ENCODE measurements at places on chromosomes 7 and 10.

- DNase-seq: no peak
These were observed 664.8 kb downstream of the SDK1 start for GRCh38 chr7:3965794-3966395.

GRCh38 chr7:116218051-116218645 is 7.8 kb downstream of the TES start:
- DNase-seq: no peak

GRCh38 chr7:142176901-142177300 is 65.4 kb downstream of the MGAM2 start:
- DNase-seq: no peak

GRCh38 chr7:27314111-27314510 is 71.5 kb downstream of the EVX1 start:
- no peak for DNase-seq

- peak; percentile 11 for DNase-seq
These were observed 328.2 kb downstream of the TNS3 start for GRCh38 chr7:47253650-47254080.

- DNase-seq: no peak
These were observed 63.8 kb downstream of the CALML3 start for GRCh38 chr10:5588603-5589002.

DNA sequence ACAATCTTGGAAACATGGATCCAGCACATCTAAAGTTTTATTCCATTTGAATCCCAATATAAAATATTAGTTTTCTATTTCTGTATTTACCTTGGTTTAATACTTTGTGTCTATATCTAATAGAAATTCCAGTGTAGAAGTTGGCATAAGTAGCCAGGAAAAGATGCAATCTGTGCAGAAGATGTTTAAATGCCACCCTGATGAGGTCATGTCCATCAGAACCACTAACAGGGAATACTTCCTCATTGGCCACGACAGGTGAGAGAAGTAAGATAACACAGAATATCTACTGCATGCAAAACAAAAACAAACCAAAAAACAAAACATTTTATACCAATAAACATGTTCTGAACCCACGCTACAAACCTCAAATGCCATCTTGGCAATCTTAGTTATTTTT is 15.7 kb downstream of the PLEKHS1 start:
- DNase-seq: no peak

GRCh38 chr7:122132341-122132740 is 11.7 kb downstream of the AASS start:
- no peak for DNase-seq

GRCh38 chr10:60387531-60387930 is 2.1 kb downstream of the ANK3 start:
- no peak for DNase-seq

DNA sequence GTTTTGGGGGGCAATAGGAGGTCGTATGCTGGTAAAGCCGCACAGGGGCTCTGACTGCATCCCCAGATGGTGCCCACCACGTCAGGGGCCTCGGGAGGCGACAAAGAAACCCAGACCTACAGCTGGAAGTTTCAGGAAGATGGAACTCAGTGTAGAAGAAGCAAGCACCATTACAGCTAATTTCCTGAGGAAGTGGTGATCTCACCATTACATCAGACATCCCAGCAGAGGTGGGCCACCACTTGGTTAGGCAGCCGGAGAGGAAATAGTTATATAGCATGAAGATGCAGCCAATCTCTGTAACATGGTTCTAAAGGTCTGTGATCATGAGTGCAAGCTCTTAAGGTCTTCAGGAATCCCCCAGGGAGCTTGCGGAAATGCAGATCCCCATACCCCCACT is 127.3 kb upstream of the PCBD1 start:
- no peak for DNase-seq

DNA sequence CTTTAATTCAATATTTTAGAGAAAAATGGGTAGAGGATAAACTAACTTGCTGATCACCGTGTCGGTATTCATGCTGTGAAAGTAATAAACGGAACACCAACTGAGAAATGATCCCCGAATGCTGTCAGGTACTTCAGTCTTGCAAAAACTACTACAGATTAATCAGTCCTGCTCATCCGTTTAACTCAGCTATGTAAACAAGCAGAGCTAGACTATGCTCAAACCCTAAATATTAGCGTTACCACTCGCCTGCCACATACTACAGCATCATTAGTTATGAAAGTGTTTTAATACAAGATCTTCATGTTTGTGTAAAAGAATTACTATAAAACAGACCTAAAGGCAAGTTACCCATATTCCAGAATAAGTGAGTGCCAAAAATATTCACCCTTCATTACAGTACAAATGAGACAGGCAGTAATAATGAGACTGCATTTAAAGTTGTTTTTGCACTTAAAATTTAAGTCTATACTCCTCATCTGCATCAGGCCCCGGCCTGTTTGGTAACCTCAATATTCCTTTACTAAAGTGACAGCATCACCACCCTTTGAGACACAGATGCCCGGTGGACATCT is 952 bp downstream of the DNMBP start:
- no peak for DNase-seq

DNA sequence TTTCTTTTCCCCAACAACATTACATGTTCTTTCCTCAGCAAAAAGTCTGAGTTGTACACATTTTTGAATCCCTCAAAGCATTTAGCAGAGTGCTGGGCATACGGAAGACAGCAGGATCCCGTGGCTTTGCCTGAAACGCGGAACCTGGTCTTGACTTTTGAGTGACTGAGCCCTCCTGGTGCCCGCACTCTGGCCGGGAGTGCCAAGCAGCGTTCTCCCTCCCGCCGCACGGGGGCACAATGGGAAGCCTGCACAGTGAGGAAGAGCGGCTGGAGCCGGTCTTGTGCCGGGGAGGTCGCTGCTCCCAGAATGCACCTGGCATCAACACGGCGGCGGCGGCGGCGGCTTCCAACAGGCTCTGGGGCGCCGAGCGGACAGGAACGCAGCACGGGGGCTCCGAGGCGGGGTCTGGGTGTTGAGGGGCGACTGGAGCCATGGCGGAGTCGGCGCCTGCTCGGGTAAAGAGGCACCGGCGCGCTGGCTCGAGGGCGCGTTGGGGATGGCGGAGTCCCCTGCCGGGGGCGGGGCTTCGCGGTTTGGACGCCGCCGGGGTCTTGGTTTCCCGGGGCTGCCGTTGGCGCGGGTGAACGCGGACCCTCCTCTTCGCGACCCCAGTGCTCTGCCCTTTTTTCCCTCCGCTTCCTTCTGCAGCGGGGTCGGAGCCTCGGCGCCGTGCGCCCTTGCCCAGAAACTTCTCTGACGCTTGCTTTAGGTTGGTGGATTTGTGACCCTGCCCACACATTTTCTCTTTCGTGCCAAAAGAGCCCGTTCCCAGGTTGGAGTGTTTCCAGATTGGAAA is at the start of gene ZNF212:
ZNF212 (plus strand) TSS at position 307 of the 799 bp plus-strand sequence; CDS start at position 435, 128 bp downstream.
- DNase-seq: peak; percentile 91

- no peak for DNase-seq
These were observed 9.8 kb downstream of the COBL start for GRCh38 chr7:51306761-51307160.

GRCh38 chr7:10780400-10780747 is 193.3 kb upstream of the PHF14 start:
- DNase-seq: no peak

GRCh38 chr7:131302876-131303707 is 24.6 kb upstream of the MKLN1 start:
- DNase-seq: no peak

- DNase-seq: no peak
These were observed 479.8 kb downstream of the ADRA2A start for GRCh38 chr10:111556666-111557065.

- DNase-seq: no peak
These were observed 163.2 kb downstream of the TNS3 start for GRCh38 chr7:47418601-47419309.

GRCh38 chr7:35253460-35253709 is 515 bp downstream of the TBX20 start:
- no peak for DNase-seq

- DNase-seq: no peak
These were observed 62.9 kb downstream of the REEP3 start for GRCh38 chr10:63583909-63584724.

GRCh38 chr7:37768611-37769010 is 79.8 kb upstream of the NME8 start:
- DNase-seq: no peak

GRCh38 chr7:76196786-76197185 is 4.9 kb upstream of the SRRM3 start:
- DNase-seq: no peak

GRCh38 chr10:93767724-93768399 is 10.1 kb downstream of the LGI1 start:
- DNase-seq: no peak

GRCh38 chr10:6140965-6141295 is 52.1 kb downstream of the RBM17 start:
- no peak for DNase-seq

- no peak for DNase-seq
These were observed 161.3 kb downstream of the EGFR start for GRCh38 chr7:55179931-55180682.

- no peak for DNase-seq
These were observed 474.4 kb upstream of the C7orf33 start for GRCh38 chr7:148116195-148116594.

Data from NCI-H2107 (cell line).